Activated CD8-positive, alpha-beta memory T cell treated with anti-CD3 and anti-CD28 coated beads, Interleukin-2, amount 10 ng/mL, durations not matched to agents 7 days and 5 days (primary cell): ENCODE measurements at places on chromosomes 4 and X. TPM values are rescaled to one million over a fixed set of nuclear protein-coding genes. Genes with fewer than 3 reads are reported as not detected.
A peak's percentile ranks its signal among the peaks of the same experiment; 100 is the strongest.

CYBB gene
- not detected for total RNA-seq

RAB41 gene
- total RNA-seq, result not detected

TBC1D8B gene
- total RNA-seq, result 1.7 TPM

DNA sequence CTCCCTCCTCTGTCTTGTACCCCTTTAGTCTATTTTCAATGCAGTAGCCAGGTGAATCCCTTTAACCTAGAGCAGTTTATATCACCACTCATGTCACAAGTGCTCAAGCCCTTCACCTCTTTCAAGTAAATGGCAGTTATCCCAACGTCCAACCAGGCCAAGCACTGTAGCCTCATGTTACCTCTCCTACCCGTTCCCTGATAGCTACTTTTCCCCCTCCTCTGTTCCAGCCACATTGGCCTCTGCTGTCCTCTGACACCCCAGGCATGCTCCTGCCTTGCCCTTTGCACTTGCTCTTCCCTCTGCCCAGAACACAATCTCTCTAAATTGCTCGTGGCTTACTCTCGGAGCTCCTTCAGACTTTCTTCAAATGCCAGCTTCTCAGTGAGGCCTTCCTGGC is 15.2 kb downstream of the GUCY1B1 start:
- no peak for DNase-seq

FRG2 gene
- not detected for total RNA-seq

CSN1S1 gene
- not detected for total RNA-seq

ENPP6 gene
- total RNA-seq, result 6.9 TPM

DNA sequence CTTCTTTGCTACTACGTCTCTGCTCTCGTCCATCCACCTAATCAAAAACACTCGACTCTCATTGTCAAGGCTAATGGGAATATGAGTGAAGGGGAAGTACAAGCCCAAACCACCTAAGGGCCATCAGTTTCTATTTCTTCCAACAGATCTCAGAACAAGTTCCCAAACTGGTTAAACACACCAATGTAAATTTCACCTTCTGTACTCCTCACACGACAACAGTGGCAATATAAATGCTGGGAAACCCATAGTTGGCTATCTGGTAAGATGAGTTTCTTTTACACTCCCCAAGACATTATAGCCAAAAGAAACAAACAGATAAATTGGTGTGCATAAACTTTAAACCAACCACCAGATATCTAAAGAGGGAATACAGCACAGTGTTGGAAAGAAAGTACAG is 21.9 kb downstream of the ACSL1 start:
- no peak for DNase-seq

- no peak for DNase-seq
These were observed 60.2 kb downstream of the HMGB2 start for GRCh38 chr4:173273941-173274340.

ADGRA3 gene
- 1.3 TPM for total RNA-seq

DNA sequence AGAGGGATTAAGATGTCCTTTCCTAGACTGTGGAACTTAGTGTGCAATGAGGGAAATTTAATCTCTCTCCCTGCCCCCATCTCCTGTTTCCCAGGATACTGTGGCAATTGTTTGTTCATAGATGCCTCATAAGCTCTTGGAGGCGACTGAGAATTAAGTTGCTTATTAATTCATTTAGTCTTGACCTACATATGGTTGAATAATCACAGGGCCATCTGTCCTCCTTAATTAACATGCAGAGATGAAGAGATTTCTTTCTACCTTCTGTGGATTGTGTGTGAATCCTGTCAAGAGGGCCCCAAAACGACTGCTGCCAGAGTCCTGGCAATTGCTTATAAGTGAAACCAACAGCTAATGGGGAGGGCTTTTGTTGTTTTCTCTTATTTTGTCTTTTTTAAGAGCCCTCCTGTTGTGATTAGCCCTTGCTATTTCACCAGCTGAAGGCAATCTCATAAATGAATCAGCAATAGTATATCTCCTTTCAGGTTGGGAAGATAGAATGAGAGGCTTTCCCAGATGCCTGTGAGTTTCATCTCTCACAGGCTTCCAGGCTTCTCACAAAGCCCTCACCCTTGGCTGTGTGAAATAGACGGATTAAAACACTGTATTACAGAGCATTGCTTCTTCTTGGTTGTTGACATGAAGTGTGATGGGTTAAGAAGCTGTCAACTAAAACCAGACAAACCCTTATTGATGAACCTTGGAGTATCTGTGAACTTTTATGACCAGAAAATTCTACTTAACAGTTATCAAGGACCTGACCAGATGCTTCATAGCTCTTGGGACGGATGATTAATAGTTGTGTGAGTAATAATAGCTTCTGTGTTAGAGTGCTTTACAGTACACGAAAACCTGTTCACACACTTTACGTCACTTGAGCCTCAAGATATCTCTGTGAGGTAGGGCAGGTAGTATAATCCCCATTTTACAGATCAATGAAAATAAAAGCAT is 58.5 kb downstream of the PGRMC2 start:
- DNase-seq, result no peak

DNA sequence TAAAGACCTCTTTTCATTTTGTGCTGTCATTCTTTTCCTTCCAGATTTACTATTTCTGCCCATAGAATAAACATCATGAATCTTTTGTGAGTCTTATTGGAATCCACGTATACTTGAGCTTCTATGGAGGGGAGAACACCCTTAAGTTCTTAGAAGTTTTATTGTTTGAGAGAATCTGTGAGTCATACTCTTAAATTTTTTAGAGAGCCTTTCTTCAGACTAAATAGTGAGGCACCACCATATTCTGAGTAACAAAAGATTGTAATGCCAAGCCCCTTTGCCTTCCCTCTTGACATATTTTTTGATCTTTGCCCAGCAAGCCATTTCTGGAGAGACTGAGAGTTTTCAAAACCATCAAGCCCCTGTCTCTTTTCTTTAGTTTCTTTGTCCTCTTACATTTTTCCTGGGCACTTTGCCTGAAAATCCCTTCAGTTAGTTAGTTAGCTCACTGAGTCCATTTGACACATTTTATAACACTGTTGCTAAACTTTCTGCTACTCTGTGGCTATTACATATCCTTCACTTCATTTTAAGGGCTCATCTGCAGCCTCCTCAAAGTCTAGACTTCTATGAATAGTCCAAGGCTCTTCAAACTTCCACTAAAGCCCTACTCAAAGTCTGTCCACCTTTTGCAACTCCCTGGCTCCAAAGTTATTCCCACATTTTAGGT is 65.3 kb upstream of the NDUFC1 start:
- no peak for DNase-seq

DNA sequence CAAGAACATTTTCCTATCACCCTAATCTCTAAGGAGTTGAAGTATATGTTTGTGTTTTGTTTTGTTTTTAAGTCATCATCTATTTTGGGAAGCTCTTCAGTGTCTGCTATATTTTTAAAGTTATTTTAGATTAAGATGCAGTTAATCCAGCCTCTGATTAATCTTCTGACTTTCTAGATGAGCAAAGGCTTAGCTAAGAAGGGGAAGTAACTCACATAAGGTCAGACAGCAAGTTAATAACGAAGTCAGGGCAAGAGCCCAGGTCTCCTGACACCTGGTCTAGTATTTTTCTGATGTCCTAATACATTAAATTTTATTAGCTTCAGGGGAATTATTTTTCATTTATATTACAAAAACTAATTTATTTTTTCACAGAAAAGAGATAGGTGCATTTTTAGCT is 168.5 kb downstream of the SOWAHB start:
- DNase-seq, result no peak

MAGIX gene
- total RNA-seq, result 2.0 TPM

- no peak for DNase-seq
These were observed 1.5 kb downstream of the EREG start for GRCh38 chr4:74366367-74366911.

USP53 gene
- 5.6 TPM for total RNA-seq

DNA sequence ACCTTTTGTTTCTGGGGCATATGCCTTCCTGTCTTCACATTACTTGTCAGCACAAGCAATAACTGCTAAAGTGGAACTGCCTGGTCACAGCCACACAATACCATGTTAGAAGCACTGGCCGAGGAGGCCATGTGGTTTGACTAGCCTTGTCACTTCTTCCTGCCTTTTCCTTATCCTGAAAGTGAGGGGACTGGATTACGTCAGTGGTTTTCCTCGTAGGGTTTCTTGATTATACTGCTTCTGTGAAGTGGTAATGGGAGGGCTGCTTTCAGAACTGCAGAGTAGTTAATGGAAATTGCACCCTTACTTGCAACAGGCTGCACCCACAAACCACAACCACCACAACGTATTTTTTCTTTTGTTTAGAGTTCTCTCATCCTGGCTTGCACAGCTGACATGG is 26.6 kb downstream of the ZRSR2 start:
- DNase-seq, result peak; percentile 76

DNA sequence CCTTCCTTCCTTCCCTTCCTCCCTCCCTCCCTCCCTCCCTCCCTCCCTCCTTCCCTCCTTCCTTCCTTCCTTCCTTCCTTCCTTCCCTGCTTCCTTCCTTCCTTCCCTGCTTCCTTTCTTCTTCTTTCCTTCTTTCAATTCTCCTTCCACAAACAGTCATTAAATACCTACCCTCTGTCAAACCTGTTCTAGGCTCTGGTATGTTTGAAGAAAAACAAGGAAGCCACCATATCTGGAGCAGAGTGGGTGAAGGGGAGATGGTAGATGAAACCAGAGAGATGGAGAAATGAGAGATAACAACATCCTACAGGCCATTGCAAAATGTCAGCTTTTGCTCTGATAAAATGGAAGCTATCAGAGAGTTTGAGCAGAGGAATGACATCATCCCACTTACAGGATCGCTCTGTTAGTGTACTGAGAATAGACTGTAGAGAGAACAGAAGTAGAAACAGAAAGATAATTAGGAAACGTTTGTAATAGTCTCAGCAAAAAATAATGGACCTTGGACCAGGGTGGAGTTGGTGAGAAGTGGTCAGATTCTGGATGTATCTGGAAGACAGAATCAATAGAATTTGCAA is 334.0 kb downstream of the STIM2 start:
- DNase-seq, result no peak

- DNase-seq, result no peak
These were observed 38.8 kb downstream of the SEPTIN6 start for GRCh38 chrX:119654112-119654531.

- no peak for DNase-seq
These were observed 1883.4 kb downstream of the STIM2 start for GRCh38 chr4:28744066-28744465.

DNA sequence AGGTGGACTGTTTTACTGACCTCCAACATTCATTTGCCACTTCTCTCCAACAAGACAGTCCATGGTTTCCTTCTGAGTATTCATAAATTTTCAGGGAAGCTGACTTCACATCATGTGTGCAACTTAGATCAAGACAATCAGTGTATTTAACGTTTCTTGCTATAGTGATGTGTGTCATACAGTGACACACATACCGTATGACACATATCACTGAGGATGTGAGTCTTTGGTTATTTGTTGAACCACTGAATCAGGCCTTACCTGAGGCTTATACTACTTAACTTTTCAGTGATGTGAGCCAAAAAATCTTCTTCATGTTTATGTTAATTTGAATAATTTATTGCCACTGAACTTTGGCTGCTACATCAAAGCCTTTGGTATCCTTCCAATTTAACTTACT is 166.8 kb downstream of the BMPR1B start:
- no peak for DNase-seq

SLC26A1 gene
- total RNA-seq, result not detected

DNA sequence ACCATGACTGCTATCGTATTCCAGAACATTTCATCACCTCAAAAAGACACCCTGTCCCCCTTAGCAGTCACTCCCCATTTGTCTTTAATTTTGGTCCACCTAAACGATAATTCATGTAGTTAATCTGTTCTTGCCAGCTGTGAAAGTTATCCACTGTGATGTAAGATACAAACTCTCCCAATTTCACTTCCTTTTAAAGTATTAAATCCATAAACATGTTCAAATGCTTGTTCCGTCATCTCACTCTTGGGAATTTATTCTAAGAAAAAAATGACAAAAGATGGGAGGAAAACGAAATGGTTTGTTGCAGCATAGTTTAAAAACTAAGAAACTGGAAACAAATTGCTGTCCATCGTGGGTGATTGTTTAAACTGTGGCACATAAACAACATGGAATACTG is 53.7 kb upstream of the IRF2 start:
- DNase-seq, result no peak

GRCh38 chrX:102712216-102712966 is at the start of gene GPRASP2:
Gene GPRASP2, plus strand, starts transcription at chrX:102712448. Its CDS starts 2,422 bp downstream, at chrX:102714870.
- DNase-seq, result no peak

GRCh38 chr4:186592966-186593586 is 37.7 kb upstream of the MTNR1A start:
- no peak for DNase-seq

- DNase-seq, result no peak
These were observed 29.8 kb downstream of the NFKB1 start for GRCh38 chr4:102530986-102531385.

RBM10 gene
- total RNA-seq, result 64.9 TPM

DNA sequence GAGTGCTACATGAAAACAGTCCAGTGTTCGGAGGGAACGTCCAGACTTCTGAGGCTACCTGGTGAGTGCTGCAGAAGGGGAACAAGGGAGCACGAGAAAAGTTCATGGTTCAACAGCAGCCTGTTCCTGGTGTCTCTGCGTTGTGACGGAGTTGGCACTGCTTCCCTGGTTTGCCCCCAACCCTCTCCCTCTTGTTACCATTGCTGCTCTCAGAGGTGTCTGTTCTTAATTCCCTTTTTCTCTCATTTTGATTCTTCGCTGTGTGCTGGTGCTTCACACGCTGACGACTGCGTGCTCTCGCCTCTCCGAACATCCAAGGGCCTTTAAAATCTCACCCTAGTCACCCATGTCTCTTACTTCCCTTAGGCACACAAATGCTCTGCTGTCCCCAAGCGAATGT is 1.6 kb upstream of the FAM149A start:
- DNase-seq, result no peak

RPS6KA6 gene
- total RNA-seq, result not detected

DNA sequence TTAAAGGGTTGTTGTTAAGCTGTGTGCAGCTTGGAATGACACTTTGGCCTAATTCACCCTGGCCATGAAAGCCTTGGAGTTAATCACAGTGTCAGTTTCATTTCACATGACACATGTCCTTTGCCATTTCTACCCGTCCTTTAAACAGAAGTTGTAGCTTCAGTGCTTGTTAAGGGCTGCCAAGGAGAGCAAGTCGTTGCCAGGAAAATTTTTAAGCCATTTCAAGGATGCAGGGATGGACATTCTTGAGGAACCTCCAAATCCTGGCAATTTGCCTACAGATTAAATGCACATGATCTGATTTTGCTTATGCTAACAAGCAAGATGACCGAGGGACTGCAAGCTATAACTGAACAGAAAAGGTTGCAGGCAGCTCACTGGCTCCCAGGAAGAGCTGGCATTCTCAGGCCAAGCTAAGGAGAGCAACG is 40.5 kb downstream of the SETD7 start:
- no peak for DNase-seq
